ENCODE measurements at places on chromosomes 1 and 21.

- DNase-seq: no peak
These were observed 117.1 kb upstream of the COL6A1 start for GRCh38 chr21:45864436-45864835.

- DNase-seq: no peak
These were observed 498.1 kb downstream of the SIPA1L2 start for GRCh38 chr1:232131715-232132391.

GRCh38 chr21:45294509-45295291 lies 7.0 kb upstream of the POFUT2 start:
- peak; percentile 50 for DNase-seq

DNA sequence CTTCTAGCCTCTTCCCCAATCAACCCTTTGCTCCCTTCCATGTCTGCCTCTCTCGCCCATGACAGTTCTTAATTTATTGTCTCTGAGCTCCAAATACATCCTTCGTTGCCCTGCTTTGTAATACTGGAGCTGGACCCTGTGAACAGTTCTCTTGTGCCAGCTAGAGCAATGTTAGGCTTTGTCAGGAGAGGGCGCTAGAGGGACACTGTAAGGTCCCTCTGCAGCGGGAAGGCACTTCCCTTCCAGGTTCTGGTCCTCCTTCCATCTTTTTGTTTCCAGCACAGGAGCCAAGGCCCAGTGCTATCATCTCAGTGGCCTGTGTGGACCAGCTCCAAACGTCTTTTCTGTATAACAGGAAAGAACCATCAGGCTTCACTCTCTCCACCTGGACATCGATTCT lies 95.9 kb downstream of the PTPRU start:
- DNase-seq: no peak

GRCh38 chr1:68431076-68431475 lies 18.7 kb downstream of the RPE65 start:
- no peak for DNase-seq

DNA sequence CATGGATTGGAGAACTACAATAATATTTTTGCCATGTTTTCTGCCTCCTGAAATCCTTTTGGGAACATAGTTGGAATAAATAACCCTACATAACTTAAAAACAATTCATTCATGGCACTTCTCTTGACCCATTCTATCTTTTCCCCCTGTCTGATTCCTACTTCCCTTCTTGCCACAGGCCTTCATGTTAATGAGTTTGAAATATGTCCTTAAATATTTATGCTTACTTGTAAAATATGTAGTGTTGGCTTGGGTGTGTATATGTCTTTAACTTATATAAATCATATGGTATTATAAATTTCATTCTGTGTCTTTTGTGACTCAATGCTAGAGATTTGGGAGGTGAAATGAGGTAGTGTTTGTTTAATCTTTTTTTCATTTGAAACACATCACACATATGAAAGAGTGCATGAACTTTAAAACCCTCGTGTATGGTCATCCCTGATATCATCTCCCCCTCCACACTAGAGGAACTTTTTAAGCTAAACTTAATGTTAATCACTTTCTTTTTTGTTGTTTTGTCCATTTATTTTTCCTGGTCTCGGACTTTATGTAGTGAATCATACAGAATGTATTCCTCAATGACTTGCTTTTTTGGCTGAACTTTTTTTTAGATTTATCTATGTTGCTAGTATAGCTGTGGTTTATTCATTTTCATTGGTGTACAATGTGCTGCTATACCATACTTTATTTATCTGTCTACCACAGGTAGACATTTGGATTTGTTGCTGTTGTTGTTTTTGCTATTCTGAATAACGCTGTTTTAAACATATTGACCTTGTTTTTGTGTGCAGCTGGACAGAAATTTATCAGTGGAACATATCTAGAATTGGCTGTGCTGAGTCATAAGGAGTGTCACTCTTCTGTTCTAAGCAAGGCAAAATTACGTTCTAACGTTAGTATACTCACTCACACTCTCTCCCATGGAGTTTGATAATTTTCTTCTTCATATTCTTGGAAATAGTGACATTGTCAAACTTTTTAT lies 441.6 kb downstream of the PLPP3 start:
- DNase-seq: no peak

- no peak for DNase-seq
These were observed 26.5 kb upstream of the KCNA10 start for GRCh38 chr1:110545492-110545891.

- no peak for DNase-seq
These were observed 54.1 kb upstream of the BCAR3 start for GRCh38 chr1:93735722-93736121.

- no peak for DNase-seq
These were observed 16.5 kb downstream of the SMAP2 start for GRCh38 chr1:40389871-40390560.

- no peak for DNase-seq
These were observed 13.3 kb upstream of the CAPN8 start for GRCh38 chr1:223678841-223679240.

- DNase-seq: no peak
These were observed 6.4 kb downstream of the GABRD start for GRCh38 chr1:2025491-2025981.

GRCh38 chr1:67777440-67777839 lies 55.8 kb downstream of the GNG12 start:
- DNase-seq: no peak

DNA sequence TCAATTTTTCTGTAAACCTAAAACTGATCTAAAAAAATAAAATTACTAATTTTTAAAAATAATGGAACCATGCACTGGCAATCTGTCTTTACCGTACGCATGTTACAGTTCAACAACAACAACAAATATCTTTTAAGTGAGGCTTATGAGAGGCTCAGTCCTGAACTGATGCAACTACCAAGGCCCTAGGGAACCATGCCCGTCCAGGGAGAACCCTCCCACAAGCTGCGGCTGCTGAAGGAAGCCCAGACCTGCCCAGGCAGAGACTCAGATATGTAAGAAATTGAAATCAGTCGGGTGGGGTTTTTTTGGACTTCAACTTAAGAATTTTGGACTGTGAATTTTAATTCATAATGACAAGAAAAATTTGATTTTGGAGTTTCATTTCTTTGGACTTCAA lies 91.1 kb downstream of the NPHP4 start:
- peak; percentile 25 for DNase-seq

DNA sequence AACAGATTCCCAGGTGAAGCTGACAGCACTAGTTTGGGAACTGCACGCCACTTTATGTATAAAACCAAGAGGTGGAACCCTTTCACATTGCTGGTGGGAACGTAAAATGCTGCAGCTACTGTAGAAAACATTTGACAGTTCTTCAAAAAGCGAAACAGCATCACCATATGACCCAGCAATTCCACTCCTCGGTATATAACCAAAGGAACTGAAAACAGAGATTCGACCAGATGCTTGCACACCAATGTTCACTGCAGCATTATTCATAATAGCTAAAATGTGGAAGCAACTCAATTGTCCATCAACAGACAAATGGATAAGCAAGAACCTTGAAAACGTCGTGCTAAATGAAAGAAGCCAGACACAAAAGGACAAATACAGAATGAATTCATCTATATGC lies 17.5 kb downstream of the RSPH1 start:
- no peak for DNase-seq

- no peak for DNase-seq
These were observed 7.8 kb upstream of the CASZ1 start for GRCh38 chr1:10803971-10804820.

DNA sequence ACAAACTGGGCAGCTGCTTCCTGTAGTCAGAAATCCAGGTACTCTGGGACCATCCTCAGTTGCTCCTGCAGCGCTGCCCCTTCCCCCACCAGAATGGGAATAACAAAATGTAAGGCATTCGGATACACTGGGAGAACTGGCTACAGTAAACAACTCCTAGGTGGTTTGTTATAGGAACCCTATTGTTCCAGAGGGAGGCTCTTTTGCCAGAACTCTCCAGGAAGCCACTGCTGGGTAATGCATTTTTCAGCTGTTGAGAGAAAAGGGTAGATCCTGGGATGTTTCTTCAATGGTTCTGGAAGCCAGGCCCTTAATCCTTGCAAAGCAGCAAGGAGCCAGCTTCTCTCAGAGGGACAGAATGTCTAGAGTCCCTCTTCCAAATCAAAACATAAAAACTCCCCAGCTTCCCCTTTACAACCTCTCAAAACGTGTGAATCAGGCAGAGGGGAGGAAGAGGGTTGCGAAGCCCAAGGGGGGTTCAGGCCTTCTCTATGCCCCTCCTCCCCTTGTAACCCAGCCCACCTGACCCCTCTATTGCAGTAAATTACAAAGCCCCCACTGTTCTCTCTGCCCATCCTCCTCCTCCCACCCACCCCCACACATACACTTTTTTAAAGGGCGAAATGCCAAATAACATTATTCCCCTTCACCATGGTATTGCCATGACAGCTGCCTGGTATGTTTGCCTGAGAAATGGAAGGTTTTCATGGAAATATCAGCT lies 29.1 kb downstream of the PLPP3 start:
- no peak for DNase-seq

DNA sequence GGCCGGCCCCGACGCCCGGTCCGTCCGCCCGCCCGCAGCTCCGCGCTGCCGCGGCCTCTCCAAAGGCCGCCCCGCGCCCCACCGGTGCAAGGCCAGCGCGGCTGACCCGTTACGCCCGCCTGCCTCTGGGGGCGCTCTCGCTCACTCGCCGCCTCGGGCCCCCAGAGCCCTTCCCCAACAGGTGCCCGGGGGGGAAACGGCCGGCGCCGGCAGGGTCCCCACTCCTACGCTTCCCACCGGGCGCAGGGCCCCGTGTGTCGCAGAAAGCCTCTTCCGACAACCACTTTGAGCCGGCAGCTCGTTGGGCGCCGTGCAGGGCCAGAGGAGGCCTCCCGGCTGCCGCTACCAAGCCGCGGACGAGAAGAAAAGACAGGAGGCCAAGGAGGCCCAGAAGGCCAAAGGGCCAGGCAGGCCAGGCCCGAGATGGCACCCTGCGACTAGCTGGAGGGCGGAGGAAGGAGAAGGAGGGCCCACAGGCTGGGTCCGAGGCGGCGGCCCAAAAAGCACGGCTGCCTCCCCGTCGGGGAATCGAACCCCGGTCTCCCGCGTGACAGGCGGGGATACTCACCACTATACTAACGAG lies 64.9 kb upstream of the FCGR2A start:
- peak; percentile 84 for DNase-seq

GRCh38 chr1:119347858-119348257 lies 20.7 kb upstream of the HAO2 start:
- DNase-seq: no peak

GRCh38 chr1:191260056-191260455 lies 782.4 kb upstream of the BRINP3 start:
- DNase-seq: no peak

DNA sequence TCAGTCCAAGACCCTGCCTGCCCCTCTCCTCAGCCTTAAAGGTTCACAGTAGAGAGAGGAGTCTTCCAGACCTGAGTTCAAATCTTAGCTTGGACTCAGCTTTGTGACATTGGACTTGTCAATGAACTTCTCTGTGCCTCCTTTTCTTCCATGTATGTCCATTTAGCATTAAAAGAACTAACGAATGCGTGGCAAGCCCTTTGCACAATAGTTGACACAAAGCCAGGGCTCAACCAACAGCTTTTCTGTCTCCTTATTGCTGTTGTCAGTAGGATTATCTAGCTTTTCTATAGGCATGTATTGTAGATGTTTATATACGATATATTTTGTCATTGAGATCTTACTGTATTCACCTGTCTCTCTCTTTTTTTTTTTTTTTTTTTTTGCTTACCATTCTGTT lies 450.8 kb downstream of the PTPRU start:
- DNase-seq: no peak

DNA sequence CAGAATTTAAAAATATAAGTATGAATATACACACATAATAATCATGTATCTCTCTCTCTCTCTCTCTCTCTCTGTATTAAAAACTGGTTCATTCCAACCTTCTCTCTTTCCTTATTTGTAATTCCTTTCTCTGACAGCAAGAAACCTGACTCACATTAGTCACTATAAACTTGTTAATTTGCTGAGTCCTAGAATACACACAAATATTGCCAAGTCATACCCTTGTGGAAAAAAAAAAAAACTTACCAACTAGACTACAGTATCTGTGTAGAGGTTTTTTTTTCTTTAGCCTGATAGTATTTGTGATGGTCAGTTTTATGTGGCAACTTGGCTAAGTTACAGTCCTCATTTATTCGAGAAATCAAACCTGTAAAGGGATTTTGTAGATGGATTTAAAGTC lies 26.3 kb upstream of the NHLH2 start:
- no peak for DNase-seq

GRCh38 chr1:81414488-81415015 lies 386.2 kb upstream of the ADGRL2 start:
- no peak for DNase-seq

GRCh38 chr1:42379794-42380585 lies 602 bp upstream of the RIMKLA start:
- no peak for DNase-seq

GRCh38 chr1:68120136-68120791 lies 69.8 kb upstream of the DIRAS3 start:
- no peak for DNase-seq

- no peak for DNase-seq
These were observed 48.2 kb downstream of the SYT2 start for GRCh38 chr1:202662081-202662480.

GRCh38 chr1:212461916-212462660 lies 29.4 kb downstream of the NENF start:
- peak; percentile 24 for DNase-seq

GRCh38 chr1:83098791-83099190 lies 900.1 kb downstream of the TTLL7 start:
- DNase-seq: no peak

GRCh38 chr1:214111796-214112195 lies 124.0 kb downstream of the PROX1 start:
- DNase-seq: no peak

GRCh38 chr1:9174243-9174642 lies 45.3 kb upstream of the GPR157 start:
- DNase-seq: no peak

- DNase-seq: no peak
These were observed 9.0 kb downstream of the CELF3 start for GRCh38 chr1:151707541-151708065.

GRCh38 chr1:8368956-8369639 lies 51.2 kb downstream of the SLC45A1 start:
- DNase-seq: no peak

DNA sequence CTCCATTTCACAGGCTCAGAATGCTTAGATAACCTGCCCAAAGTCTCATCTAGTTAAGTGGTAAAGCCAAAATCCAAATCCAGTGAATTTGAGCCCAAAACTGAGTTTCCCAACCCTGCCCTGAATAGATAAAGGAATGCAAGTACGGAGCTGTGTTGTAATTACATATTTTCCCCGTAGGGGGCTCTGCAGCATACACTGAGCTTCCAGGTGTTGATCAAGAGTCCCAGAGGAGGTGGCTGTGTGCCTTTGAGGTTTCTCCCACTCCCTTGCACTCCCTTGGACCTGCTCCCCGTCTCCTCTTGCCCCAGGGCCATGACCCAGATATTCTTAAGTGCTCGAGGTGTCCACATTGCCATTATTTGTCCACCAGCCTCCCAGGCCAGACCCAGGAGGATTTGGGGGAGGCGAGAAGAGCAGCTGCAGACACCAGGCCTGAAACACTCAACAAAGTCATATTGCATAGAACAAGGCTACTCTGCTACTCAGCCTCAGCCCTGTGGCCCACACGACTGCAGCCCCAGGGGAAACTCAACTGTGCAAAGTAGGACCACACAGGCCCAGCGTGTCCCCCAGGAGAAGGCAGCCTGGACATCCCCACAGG lies 18.4 kb upstream of the LY9 start:
- peak; percentile 76 for DNase-seq

GRCh38 chr1:81666586-81666985 lies 134.1 kb upstream of the ADGRL2 start:
- no peak for DNase-seq

GRCh38 chr1:86866665-86867064 lies 47.3 kb downstream of the SELENOF start:
- DNase-seq: no peak

- DNase-seq: no peak
These were observed 45.5 kb downstream of the GRIK3 start for GRCh38 chr1:36988741-36989193.

- DNase-seq: no peak
These were observed 123.4 kb upstream of the TNR start for GRCh38 chr1:175866776-175867175.
